ENCODE measurements at places on chromosomes 5 and 9.
A peak's percentile ranks its signal among the peaks of the same experiment; 100 is the strongest.

DNA sequence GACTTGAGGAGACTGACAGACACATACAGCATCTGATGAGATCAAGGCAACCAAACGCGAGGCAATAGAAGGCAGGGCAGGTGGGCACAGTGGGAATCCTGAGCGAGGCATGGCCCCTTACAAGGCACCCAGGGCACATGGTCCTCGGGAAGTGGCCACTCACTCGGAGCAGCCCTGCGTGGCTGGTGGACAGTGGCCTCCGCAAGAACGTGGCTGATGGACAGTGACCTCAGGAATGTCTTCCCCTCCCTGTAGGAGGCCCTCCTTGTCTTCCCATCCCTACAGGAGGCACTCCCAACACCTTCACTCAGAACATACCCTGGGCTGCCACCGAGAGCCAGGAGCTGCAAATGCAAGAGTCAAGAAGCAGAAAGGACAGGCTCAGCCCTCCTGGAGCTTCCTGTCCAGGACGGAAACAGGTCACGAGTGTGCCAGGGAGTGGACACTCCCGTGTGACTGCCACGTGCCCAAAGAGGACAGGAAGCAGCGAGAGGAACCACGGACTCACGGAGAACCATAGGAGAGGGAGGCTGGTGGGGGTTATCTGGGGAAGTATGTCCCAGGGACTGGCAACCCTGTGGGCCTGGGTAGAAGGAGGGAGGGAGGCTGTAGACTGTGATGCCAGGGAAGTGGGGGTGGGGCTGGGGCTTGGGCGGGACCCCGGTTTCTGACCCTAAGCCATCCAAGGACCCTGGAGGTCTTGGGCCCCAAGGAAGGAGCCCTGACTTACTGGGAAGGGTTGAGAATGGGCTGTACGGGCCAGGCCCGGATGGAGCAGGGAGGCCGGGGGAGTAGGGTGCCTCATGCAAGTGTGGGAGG lies 321.9 kb upstream of the IRX4 start:
- no peak for DNase-seq

GRCh38 chr5:53642061-53642460 lies 81.6 kb downstream of the NDUFS4 start:
- DNase-seq = no peak

DNA sequence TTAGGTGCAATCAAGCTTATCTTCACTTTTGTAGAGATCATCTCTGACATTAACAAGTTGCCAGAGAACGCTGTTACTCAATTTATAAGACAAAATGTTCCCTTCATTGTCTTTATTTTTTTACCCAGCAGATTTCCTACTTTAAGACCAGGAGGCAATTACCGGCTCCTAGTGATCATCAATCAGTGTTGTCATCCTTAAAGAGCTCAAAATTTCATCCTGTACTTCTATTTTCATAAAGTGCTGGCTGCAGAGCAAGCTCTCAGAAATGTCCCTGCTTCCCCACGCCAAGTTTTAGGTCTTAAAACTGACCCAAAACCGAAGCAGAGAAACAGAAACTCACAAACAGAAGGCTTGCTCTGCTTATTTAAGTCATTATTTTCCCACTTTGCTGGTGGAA lies 82.9 kb downstream of the PJA2 start:
- DNase-seq = no peak

GRCh38 chr5:58490402-58491050 lies 709 bp upstream of the GAPT start:
- DNase-seq = peak; percentile 7

GRCh38 chr9:137383081-137383783 lies 39.7 kb downstream of the EXD3 start:
- no peak for DNase-seq

DNA sequence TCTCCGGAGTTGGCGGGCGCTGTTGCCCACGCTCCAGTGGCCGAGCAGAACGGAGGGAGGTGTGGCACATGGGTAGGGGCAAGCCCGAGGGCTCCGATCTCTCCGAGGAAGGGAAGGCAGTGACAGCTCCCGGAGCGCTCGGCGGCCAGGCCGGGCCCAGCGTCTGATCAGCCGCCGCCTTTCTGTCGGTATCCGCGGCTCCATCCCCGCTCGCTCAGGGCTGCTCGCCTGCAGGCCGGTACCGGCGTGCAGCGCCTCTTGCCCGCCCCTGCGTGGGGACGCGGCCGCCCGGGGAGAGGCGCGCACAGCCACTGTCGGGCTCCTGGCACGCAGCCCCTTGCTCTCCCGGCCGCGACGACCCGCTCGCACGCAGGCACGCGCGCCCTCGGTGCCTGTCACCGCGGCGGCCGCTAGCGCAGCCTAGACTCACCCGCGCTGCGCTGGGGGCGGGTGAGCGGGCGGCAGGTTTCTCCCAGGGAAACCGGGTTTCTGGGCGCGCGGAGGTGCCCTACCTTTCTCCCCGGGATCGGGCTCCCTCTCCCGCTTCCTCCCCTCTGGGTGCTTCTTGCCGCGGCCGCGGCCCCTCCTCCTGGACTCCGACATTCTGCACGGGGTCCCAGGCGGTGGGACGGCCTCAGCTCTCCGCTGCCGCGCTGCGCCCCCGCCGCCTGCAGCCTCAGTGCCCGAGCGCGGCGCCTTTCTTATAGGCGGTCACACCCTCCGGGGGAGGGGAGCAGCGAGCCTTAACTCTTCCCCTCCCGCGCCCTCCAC lies 108.4 kb downstream of the PSD2 start:
- DNase-seq = peak; percentile 60

GRCh38 chr9:107730666-107731065 lies 241.1 kb upstream of the KLF4 start:
- no peak for DNase-seq

DNA sequence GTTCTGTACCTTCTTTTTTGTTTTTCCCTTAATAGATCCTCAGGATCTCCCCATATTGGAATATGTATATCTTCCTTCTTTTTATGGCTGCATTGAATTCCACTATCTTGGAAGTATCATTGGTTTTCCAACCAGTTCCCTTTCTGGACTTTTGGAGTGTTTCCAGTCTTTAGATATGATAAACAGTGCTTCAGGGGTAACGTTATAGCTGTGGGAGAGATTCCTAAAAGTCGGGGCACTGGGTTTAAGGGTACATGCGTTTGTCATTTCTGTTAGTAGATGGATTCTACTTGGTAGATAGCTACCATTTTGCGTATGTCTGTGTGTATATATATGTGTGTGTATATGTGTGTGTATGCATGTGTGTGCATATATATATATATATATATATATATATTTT lies 42.0 kb downstream of the EXOSC2 start:
- no peak for DNase-seq

GRCh38 chr5:139982157-139982974 lies 60.7 kb downstream of the NRG2 start:
- peak; percentile 49 for DNase-seq

DNA sequence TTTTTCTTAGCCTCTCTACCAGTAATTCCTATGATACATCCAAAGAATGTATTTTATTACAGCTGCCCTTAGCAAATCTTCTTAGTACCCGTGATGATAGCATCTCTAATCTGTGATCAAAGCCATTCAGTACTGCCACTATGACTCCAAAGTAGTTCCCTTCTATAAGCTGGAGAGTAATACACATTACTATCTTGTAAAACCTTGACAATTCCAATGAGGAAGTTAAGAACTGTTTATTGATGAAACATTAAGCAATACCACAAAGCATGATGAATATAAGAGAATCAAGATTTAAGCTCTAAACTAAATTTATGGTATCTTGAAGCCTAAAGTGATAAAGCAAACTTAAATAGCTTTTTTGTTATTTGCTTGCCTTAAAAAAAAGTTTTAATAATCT lies 86.1 kb downstream of the SMIM23 start:
- no peak for DNase-seq

GRCh38 chr9:127566351-127567001 lies 45.6 kb upstream of the STXBP1 start:
- DNase-seq = no peak

GRCh38 chr9:103902263-103902662 lies 191.8 kb upstream of the SMC2 start:
- no peak for DNase-seq

DNA sequence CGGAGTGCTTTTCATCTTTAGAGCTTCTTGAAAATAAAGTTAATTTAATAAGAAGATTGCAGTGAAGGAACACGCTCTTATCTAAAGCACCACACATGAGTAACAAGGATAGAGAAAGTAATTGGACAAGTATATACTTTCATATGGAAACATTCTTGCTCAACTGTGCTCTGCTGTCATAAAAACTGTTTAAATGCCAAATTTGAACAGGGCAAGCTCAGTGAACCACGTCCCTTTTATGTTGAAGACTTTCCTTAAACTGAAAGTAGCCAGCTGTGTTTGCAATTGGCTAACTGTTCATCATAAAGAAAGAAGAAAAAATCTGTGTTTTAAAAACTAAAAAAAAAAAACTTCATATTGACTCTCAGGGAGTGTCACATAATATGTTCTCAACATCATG lies 1610.7 kb upstream of the C9orf72 start:
- DNase-seq = no peak

- no peak for DNase-seq
Measured at GRCh38 chr5:31156631-31157160, 36.8 kb upstream of the CDH6 start.

DNA sequence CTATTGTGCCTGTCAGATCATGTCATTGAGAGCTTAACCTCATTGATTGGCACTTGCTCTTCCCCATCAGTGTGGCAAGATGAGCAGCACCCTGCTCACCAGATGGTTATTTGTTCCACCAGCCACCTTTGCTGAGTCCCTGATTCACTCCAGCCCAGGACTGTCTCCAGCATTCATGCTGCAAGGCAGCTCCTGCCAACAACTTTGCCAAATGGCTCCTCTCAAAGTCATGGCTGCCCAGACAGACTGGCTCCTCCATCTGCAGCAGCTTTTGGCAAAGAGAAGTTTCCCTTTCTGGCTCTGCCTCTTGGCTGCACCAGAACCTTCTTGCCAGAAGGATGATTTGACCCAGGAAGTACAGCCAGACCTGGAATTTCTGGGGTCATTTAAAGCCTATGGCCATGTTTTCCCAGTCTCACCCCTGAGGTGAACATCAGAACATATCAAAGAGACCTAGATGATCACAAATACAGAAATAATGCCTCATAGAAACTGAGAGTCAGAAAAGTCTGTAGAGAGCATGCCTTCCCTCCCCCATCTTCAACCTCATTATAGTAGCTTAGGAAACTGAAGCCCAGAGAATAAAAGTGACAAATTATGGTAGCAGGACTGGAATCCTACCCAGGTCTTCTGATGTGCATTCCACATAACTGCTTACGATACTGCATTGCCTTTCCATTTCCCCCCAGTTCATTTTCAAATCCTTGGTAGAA lies 10.4 kb downstream of the PPP2R2B start:
- DNase-seq = peak; percentile 70

DNA sequence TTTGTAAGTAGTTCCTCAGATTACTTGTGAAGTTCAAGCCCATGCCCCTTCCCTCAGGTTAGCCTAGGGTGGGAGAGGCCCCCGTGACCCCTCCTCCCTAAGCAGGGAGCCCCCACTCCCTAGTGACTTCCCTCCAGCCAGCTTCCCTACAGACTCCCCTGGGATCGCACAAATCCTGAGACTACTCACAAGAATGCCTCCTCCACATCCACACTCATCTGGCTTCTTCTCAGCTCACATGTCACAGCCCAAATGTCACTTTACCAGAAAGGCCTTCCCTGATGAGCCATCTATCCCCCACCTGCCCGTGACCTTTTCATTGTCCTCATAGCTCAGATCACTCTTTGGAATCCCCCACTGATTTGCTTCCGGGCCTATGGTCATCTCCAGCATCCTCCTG lies 96.7 kb upstream of the ARAP3 start:
- DNase-seq = no peak

- DNase-seq = no peak
Measured at GRCh38 chr5:147240266-147240985, 5.6 kb downstream of the STK32A start.

GRCh38 chr5:177010153-177010552 lies 3.6 kb upstream of the UIMC1 start:
- no peak for DNase-seq

DNA sequence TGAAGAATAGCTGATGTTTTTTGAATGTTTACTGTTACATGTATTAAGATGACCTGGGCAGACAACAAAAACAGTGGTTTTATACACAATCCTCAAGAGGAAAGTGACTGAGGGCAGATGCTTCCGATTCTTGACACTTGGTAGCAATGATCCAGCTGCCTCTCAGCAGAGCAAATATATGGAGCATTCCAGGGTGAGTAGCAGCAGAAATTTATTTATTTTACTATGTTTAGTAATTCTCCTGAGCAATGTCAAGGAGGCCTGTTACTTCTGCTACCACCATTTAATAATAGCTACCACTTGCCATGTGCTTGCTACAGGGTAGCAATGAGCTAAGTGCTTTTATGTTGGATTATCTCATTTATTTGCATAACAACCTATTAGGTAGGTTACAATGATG lies 69.1 kb upstream of the NR3C1 start:
- no peak for DNase-seq

DNA sequence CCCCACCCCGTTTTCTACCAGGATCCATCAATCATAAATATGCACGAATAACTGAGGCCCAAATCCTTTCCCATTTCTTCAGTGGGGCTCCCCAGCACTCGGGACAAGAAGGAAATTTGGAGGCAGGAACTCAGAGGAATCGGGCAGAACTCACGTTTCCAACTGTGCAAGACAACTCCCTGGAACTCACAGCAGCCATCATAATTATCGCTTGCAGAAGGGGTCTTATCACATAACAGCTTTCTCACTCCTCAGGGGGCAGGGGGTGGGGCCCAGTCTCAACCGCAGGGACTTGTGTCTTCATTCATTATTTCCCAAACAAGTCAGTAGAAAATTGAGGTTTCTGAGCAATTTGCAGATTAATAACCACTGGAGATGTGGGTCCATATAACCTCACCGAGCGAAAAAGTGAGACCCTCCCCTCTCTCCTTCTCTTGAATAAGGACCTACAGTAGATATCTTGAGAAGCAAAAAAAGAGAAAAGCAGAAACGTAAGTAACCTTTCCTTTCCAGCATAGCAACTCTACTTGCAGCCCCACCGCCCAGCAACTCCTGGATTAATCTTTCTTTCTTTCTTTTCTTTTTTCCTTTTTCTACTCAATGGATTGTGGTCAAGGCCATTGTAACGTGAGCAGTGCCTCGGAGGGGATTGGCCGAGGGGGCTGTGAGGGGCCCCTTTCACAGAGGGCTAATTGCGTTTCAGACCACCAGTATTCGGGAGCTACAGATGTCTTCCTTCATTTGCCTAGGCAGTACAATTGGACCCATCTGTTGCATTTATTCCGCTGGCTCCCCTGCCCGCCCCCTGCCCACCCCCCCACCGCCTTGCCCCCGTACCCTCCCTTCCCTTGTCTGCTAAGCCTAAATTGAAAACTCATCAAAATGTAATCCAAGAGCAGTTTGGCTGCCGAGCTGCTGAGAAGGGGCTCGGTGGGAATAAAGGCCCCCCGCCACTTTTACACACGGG lies 24.7 kb upstream of the TIFAB start:
- DNase-seq = no peak

GRCh38 chr5:1130218-1130946 lies 18.5 kb upstream of the SLC12A7 start:
- no peak for DNase-seq

Measured in Ammon's horn (tissue), 1 donor.